GM12878 (cell line): ENCODE measurements at places on chromosomes 7 and 10.

GRCh38 chr10:95026461-95026860 is 42.8 kb downstream of the CYP2C8 start:
- no peak for DNase-seq

DNA sequence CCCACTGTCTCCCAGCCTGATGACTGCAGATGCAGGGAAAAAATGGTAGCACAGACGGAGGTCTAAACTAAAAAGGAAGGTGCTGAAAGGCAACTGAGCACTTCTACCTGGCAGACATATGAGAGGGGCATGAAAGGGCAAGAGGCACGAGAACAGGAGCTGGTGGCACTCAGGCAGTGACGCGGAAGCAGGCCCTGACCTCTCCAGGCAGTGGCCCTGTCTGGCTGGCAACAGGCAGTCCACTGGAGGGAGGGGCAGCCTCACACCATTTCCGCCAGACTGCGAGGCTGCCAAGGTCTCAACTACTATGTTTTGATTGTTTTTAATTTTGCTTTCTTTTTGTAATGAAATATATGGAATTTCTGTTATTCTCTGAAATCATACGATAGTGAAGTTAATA is 23.3 kb downstream of the VSTM2A start:
- DNase-seq, result no peak

DNA sequence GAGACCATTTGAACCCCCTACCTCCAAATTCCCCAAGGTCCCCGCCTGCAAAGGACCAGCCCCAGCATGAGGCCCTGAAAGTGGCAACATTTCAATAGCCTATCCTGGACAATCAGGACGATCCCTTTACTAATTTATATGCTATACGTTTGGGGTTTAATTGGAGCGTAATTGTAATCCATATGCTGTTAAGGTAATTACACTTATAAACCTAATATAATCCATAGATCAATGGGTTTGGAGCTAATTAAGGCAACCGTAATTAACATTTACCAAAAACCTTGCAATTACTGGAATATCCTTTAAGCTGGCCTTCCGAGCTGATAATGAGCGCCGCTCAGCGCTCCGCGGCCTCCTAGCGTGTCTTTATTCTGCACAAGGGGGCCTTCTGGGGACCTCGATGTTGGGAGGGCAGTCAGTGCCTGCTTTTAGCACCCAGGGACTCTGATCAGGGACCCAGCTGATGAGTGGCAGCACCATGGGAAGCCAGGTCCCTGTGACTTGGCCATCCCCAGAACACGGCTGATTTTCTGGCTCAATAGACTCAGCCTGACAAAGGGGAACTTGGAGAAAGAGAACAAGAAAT is 91.2 kb downstream of the LHPP start:
- no peak for DNase-seq

- peak; percentile 56 for DNase-seq
These were observed 17.6 kb downstream of the ANXA11 start for GRCh38 chr10:80187465-80188409.

DNA sequence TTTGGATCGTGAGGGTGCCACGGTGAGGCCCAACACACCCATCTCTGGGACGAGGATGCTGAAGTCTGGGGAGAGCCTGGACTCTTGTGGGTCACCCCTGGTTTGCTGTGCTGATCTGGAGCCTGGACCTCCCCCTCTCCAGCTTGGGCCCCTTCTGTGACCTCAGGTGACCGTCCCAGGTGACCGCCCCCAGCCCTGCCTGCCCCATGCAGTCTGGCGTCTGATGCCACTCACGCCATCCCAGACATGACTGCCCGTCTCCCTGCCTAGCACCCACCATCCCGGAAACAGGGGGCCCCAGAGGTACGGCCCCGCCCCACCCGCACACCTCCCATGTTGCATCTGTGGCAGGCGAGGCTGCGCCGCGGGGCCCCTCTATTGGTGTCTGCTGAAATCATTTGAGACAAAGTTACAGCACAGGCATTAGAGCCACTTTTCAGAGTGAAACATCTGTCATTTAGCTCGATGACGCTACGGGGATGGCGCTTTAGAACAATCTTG is 21.1 kb downstream of the UNCX start:
- no peak for DNase-seq

- no peak for DNase-seq
These were observed 15.9 kb downstream of the FAM149B1 start for GRCh38 chr10:73183667-73184281.

DNA sequence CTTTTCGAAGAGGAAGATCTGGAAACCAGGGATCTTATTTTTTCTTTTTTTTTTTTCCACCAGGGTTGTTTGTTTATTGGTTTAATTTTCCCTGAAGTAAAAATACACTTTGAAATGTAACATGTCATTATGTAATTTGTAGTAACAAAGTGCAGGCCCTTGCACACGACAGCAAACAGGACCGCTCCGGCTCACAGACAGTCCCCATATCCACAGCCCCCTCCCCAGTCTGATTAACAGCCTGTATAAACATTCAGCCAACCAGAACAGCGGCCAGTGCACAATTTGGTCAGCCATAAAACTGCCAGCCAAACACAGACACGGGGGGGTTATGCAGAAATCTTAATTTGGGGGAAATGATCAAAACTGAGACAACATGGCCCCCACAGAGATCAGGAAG is 431.6 kb upstream of the NPVF start:
- DNase-seq, result no peak

DNA sequence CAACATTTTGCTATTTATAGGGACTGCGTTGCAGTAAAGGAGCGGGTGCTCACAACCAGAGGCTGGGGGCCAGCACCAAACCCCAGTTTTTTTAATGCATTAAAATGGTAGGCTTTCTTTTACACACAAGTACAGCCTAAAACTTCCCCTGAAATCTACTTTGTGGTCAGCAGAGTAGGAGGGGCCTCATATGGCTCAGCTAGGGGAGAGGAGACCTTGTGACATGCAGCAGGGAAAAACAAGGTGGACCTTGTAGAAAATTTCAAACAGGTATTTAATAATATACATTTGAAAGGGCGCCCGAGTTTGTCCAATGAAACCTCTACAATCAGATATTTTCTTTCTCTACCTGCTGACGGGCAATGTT is 1.4 kb downstream of the CCDC136 start:
- DNase-seq, result no peak

DNA sequence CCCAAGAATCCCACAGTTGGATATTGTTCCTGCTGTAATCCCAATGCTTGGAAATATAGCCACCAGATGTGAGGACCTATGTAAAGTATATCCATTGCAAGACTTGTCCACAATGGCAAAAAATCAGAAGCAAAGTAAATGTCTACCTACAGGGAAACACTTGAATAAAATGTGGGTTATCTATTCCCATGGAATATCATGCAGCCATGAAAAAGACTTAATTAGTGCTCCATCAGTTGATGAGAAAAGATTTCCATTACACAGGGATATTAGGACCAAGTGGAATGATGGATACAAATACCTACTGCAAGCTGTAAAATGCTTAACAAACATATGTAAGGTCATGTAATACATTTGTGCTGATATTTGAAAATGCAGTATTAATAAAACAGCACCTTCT is 131.2 kb downstream of the BTAF1 start:
- no peak for DNase-seq

GRCh38 chr10:6018422-6018821 is 41.1 kb upstream of the IL15RA start:
- DNase-seq, result no peak

DNA sequence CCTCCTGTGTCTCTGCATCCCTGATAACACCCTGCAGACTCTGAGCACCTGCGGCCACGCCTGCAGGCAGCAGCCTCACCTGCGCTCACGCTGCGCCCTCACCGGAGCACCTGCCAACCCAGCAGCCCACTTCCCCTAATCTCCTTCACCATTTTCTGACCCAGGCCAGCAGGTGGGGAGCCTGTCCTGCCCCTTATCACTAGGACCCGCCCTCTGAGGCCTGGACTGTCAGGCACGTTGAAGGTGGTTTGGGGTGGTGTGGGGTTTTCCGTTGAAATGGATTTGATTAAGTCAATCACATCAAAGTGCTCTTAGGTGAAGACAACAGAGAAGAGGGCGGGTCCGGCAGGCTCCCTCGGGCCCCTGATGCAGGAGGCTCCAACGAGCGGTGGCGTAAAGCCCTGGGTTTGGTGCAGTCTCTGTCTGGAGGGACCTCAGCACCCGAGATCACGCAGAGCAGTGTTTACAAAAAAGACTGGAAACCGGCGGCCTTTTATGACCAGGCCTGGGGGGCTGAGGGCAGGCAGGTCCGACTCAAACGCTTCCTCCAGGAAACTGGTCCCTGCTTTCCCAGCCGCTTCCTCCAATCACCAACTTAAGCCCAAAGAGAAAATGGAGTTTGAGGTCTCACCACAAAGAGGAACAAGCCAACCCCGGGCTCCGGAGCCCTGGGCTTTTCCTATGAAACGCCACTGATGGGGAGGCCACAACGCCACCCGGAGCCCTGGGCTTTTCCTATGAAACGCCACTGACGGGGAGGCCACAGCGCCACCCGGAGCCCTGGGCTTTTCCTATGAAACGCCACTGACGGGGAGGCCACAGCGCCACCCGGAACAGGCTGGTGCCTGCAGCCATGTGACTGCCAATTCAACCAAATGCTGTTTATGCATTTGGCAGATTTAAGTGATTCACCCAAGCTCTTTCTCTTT is 45.5 kb downstream of the DPYSL4 start:
- no peak for DNase-seq

GRCh38 chr7:139673230-139673629 is 104.6 kb downstream of the HIPK2 start:
- peak; percentile 90 for DNase-seq

GRCh38 chr10:131845505-131846239 is 55.1 kb upstream of the PPP2R2D start:
- DNase-seq, result no peak

- DNase-seq, result no peak
These were observed 30.9 kb downstream of the LAMB1 start for GRCh38 chr7:107972075-107972482.

DNA sequence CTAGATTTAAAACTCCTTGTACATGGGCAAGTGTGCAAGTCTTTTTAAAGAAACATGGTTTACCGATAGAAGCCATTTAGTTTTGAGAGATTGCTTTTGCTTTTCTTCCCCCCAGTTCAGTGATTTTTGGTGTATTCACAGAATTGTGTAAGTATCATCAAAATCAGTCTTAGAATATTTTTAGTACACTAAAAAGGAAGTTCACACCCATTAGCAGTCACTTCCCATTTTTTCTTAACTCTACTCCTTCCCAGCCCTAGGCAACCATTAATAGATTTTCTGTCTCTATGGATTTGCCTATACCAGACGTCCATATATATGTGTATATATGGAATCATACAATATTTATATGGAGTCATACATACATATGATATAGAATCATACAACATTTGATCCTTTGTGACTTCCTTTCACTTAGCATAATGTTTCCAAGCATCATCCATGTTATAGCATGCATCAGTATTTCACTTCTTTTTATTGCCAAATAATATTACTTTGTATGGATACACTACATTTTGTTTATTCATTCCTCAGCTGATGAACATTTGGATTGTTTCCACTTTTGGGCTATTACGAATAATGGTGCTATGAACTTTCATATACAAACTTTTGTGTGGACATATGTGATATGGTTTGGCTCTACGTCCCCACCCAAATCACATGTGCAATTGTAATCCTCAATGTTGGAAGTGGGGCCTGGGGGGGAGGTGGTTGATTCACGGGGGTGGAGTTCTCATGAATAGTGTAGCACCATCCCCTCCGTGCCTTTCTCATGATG is 16.5 kb upstream of the ARL4A start:
- no peak for DNase-seq

DNA sequence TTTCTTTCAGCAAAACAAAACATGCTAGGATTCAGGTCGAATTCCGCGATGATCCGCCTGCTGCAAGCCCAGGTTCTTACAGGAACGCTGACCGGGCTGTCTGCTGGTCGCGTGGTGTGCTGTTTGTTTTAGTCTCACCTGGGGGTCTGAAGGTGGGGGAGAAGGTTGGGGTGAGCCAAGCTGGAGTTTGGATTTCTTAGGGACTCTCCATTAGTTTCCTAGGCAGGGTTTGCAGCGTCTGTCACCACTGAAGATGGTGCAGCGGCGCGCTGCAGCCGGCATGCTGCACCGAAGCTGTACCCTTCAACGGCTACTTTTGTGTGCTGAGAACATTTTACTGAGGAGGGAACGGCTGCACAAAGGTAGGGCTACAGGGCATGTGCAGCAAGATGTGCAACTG is 48.7 kb downstream of the GCC1 start:
- DNase-seq, result no peak

DNA sequence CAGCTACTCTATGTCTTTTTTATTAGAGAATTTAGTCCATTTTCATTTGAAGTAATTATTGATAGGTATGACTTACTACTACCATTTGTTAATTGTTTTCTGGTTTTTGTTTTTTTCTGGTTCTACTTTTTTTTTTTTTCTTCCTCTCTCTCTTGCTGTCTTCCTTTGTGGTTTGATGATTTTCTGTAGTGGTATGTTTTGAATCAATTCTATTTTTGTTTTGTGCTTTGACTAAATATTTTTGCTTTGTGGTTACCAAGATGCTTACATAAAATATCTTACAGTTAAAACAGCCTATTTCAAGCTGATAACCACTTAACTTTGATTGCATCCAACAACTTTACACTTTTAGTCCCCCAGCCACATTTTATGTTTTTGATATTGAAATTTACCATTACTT is 3.3 kb upstream of the OR2F2 start:
- DNase-seq, result no peak

DNA sequence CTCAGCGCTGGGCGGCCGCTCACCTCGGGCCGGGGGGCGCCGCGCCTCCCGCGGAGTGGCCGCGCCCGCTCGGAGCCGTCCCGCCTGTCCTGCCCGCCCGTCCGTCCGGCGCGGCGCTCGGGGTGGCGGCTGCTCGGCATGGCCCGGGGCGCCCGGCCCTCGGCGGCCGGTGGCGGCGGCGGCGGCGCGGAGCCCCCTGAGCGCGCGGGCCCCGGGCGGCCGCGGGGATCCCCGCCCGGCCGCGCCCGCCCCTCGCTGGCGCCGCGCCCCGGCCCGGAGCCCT is 338 bp downstream of the SDK1 start:
- DNase-seq, result no peak

- DNase-seq, result no peak
These were observed 29.6 kb upstream of the ZNF273 start for GRCh38 chr7:64873517-64873916.

GRCh38 chr7:107049971-107050532 is 5.5 kb downstream of the PRKAR2B start:
- no peak for DNase-seq

DNA sequence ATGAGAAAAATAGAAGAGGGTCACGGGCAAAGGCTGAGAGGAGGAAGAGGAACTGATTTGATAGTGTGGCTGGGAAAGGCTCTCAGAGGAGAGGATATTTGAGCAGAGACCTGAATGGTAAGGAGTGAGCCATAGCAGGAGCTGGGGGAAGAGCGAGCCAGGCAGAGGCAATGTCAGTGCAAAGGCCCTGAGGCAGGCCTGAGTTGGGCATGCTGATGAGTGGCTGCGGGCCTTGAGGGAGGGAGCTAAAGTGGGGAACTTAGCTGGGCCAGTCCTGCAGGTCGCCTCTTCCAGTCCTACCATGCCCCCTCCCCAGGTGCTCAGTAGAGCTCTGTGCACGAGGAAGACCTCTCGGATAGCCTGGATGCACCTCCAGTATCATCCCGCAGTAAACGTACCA is 55.4 kb upstream of the FGFR2 start:
- no peak for DNase-seq
